Ascending aorta (tissue), 2 donors: ENCODE measurements at places on chromosomes 7 and 10.

GRCh38 chr10:102595293-102595692 is 49.0 kb upstream of the TRIM8 start:
- peak overlapping the region; percentile 54 for H3K27ac ChIP-seq
- H3K4me3 ChIP-seq: no peak overlapping the region
- H3K4me1 ChIP-seq: peaks cover 8% of the 10 kb centered on the region
- H3K27me3 ChIP-seq: no peaks in the 10 kb centered on the region
- no peak for DNase-seq

GRCh38 chr7:120955577-120956149 is 5.1 kb downstream of the ING3 start:
- no peak overlapping the region for H3K4me3 ChIP-seq
- peaks cover 5% of the 10 kb centered on the region for H3K4me1 ChIP-seq
- no peak overlapping the region for H3K27ac ChIP-seq
- DNase-seq: no peak

DNA sequence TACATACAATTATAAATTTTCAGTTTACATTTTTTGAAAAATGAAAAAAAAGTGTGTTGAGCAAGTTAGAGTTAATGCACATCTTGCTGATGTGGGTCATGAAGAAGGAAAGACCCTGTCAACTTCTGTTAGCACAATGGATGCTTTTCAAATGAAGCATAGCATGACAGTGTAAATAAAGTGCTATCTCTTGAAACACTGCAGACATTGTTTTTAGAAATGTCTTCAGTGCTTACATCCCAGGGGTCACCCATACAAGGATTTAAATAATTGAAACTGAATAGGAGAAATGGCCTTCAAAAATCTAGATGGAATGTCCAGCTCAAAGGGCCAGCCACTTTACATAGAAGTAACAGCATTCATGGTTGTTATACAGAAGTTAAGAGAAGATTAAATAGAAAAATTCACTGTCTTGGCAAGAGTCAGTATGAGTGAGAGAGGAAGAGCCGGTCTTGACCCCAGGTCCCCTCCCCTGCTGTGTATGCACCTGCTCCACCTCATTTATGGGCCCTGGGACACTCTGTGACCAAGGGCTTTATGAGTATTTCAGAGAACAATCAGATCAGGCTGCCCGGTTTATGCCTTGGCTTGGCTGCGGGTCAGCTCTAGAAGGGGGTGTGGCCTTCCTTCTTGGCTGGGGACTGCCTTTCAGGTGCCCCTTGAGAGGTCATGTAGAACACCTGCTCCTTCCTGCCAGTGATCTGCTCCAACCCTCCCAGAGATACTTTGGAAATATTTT is 237.7 kb upstream of the TMEM72 start:
- H3K4me1 ChIP-seq: peaks cover 13% of the 10 kb centered on the region
- no peak for DNase-seq
- H3K4me3 ChIP-seq: no peak overlapping the region

- H3K36me3 ChIP-seq: no peaks in the 10 kb centered on the region
- no peaks in the 10 kb centered on the region for H3K4me1 ChIP-seq
- no peak for DNase-seq
These were observed 323.6 kb downstream of the HGF start for GRCh38 chr7:81446212-81446611.

DNA sequence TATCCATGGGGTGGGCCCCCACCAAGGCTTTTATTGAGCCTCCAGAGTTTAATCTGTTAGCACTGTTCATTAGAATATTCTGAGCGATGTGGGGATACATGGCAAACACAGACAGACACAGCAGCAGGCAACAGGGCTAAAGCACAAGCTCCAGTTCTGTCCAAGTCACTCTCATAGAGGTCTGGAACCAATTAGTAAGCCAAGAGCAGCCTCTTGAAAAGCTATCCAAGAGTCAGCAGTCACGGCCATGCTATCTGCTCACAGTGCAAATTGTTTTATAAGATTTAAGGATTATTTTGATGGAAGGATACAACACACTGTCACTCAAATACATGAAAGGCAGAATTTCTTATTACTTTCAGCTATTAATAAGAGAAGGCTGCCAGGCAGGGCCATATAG is 86.4 kb upstream of the DGKB start:
- no peak for DNase-seq
- H3K4me1 ChIP-seq: no peaks in the 10 kb centered on the region
- no peaks in the 10 kb centered on the region for H3K27me3 ChIP-seq
- H3K27ac ChIP-seq: no peak overlapping the region
- no peak overlapping the region for H3K4me3 ChIP-seq
- H3K36me3 ChIP-seq: no peaks in the 10 kb centered on the region

DNA sequence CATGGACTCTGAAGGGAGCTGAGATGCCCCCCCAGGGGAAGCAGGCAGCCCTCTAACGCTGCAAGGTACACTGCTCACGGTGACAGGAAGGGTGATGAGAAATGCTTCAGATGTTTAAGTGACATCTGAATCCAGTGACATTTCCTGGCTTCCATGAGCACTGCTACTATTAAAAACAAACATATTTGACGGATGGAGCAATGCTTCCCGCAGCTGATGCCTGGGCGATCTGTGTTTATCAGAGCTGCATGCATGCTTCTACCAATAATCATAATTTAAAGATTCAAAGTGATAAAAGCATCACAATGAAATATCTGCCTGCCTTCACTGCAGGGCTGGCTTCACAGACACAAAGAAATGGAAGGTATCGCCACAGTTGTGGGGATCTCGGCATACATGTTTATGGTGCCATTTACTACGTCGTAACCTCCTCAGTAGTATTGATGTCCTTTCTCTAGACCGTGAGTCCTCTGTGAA is 66.1 kb upstream of the AOAH start:
- H3K27me3 ChIP-seq: no peaks in the 10 kb centered on the region
- H3K27ac ChIP-seq: no peak overlapping the region
- no peaks in the 10 kb centered on the region for H3K36me3 ChIP-seq
- no peaks in the 10 kb centered on the region for H3K4me1 ChIP-seq

DNA sequence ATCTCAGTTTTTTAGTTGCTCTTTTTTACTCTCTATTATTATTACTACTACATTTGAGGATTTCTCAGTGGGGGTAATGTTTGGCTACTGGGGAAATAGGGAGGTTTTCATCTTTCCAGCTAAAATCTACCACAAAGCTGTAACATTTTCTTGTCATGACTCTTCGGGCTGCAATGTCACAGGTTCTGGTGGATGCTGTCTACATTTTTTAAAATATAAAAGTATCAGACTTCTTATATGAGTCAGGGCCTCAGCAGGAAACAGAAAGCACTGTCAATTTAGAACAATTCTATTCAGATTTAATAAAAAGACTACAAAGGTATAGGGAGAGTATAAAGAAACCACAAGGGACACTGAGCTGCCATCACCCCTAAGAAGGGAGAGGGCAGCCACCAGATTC is 61.6 kb downstream of the DNAJC12 start:
- H3K27ac ChIP-seq: no peak overlapping the region
- DNase-seq: no peak
- no peaks in the 10 kb centered on the region for H3K36me3 ChIP-seq
- no peaks in the 10 kb centered on the region for H3K4me1 ChIP-seq
